NAMALWA (cell line): ENCODE measurements at places on chromosomes 6 and 20.
A peak's percentile ranks its signal among the peaks of the same experiment; 100 is the strongest.

- DNase-seq = peak; percentile 11
Measured at GRCh38 chr6:42520786-42521607, 42.8 kb upstream of the UBR2 start.

DNA sequence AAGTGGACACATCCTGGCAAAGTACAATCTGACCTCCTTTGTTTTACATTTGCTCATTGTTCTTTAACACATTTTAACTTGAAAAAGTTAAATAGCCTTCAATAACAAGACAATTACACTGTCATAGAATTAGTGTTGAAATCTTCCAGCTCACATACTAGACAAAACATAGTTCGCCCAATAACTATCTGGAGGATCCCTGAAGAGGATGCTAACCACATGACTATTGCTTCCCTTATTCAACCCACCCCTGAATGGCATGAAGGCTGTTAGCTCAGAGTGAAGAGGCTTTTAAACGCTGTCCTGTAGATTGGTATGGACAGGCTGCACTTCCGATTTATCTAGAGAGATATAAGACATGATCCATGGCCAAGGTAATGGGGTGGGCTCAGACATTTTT is 15.0 kb upstream of the DSE start:
- no peak for DNase-seq

GRCh38 chr6:16512544-16513290 is 248.5 kb downstream of the ATXN1 start:
- no peak for DNase-seq

GRCh38 chr20:41138475-41139226 is 1.3 kb downstream of the PLCG1 start:
- no peak for DNase-seq

DNA sequence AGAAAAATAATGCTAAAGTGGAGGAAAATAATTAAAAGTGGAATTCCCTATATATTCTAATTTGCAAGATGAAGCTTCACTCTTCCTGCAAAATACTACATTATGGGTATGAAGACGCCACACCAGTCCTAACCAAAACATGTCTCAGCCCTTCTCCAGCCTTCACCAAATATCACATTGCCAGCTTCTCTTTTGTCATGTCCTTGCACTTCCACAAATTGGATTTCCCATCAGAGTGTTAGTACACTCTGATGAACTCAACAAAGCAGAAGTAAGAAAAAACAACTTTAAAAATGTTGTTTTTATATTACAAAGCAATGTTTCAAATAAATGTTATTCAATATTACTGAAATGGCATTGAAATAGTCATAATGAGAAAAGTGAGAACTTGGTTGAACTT is 62.4 kb upstream of the RNF146 start:
- no peak for DNase-seq

GRCh38 chr20:53774461-53775203 is 181.0 kb upstream of the ZNF217 start:
- DNase-seq = no peak
